Activated CD4-positive, alpha-beta T cell treated with anti-CD3 and anti-CD28 coated beads, Interleukin-2, amount 50 U/mL, for 1 hour (primary cell): ENCODE measurements at places on chromosomes 13 and 19.

- no peak for DNase-seq
Observed at GRCh38 chr19:12723381-12723640, 421 bp downstream of the TNPO2 start.

DNA sequence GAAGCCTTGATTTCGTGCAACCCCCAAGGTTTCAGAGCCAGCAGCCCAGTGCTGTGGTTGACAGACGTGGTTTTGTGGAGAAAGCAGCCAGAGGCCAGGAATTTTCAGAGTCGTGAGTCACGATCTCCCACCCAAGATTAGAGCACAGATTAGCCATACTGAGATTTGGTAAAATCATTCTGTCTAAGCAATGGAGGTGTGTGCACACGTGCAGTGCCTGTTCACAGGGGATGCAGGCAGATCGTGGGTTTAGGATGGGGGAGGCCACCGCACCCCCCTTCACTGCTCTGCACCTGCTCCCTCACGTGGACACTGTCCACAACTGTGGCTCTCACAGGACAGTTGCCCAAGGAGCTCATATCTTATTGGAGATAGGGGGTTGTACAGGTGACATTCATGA lies 46.6 kb upstream of the GPR183 start:
- DNase-seq = no peak

GRCh38 chr13:74243637-74244526 lies 109.7 kb upstream of the KLF12 start:
- no peak for DNase-seq

GRCh38 chr13:34591129-34591528 lies 350.9 kb upstream of the NBEA start:
- DNase-seq = no peak

DNA sequence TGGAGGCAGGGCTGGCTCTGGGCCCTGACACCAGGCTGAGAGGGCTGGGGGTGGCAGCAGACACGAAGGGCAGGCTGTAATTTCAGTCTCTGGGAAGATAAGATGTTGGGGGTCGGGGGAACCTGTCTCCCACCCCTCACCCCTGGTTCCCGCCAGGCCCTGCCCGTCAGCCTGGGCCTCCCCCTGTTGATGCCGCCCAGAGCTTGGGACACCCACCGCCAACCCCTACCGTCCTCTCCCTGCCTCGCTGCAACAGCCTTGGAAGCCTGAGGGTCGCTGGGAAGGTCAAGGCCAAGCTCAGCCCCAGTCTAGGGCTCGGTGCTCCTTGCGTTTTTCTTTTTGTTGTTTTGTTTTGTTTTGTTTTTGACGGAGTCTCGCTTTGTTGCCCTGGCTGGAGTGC lies 14.5 kb downstream of the PALM start:
- no peak for DNase-seq

- no peak for DNase-seq
Observed at GRCh38 chr13:23805821-23806220, 83.4 kb downstream of the MIPEP start.

- no peak for DNase-seq
Observed at GRCh38 chr13:89603187-89603586, 1744.3 kb upstream of the MIR17HG start.

DNA sequence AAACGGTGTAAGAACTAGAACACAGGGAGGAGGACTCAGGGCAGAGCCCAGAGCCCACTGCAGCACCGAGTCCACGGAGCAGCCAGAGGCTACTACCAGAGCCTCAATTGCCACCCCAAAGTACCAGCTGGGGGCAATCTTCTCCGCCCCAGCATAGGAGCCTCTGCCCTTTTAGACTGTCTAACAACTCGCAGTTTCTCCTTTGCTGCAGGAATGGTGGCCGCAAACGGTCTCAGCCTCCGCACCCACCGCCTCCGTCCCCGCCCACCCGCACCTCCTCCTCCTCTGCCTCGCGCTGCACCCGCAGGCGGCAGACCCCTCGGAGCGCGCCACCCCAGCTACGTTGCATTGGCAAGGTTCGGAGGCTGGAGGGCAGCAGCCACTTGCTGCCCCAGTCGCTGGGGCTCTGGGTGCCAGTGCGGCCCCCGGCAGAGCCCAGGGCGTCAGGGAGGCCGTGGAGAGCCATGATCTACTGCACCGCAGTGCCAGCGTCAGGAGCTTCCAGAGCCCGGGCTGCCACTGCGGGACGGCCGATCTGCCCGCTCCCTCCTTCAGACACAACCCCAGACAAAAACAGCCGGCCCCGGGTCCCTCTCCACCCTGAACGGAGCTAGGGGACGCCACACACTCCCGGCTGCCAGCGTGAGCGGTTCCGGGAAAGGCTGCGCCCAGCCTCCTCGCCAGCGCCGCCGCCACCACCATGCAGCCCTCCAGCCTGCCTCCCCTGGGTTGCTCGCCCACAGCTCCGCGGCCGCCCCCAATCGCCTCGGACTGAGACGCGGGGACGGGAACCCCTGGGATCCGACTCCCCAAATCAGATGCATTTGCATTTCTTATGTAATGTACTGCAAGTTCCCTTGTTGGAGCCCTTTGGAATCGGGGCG lies 1.8 kb downstream of the FGF14 start:
- no peak for DNase-seq

DNA sequence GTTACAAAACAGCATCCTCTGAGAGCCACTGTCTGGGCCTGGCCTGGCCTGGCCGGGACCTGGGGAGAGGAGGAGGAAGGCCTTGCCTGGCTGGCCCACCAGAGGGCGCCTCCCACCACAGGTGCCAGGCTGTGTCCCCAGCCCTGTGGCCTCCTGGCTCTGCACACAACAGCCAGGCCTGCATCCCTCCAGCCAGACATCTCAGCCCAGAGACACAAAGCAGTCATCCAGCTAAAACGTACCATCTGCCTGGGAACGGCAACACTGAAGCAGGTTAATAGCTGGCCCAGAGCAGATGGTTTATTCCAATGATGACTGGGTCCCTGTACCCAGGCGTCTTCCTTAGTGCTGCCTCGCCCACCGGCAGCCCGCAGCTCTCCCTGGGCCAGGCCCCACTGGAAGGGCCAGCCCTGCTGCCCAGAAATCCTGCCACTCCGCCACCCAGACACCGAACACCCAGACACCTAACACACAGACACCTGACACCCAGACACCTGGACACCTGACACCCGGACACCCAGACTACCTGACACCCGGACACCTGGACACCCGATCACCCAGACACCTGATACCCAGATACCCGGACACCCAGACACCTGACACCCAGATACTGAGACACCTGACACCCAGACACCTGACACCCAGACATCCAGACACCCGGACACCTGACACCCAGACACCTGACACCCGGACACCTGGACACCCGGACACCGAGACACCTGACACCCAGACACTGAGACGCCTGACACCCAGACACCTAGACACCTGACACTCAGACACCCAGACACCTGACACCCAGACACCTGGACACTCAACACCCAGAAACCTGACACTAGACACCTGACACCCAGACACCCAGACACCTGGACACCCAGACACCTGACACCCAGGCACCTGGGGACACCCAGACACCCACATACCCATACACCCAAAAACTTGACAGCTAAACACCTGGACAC lies 20.1 kb downstream of the C19orf12 start:
- peak; percentile 82 for DNase-seq

- no peak for DNase-seq
Observed at GRCh38 chr19:2492870-2493269, 16.9 kb downstream of the GADD45B start.

GRCh38 chr19:45554481-45554880 lies 30.1 kb downstream of the OPA3 start:
- no peak for DNase-seq

- DNase-seq = no peak
Observed at GRCh38 chr13:106958621-106959048, 390.7 kb upstream of the ARGLU1 start.

GRCh38 chr13:35961461-35962220 lies 169.5 kb downstream of the DCLK1 start:
- DNase-seq = no peak

DNA sequence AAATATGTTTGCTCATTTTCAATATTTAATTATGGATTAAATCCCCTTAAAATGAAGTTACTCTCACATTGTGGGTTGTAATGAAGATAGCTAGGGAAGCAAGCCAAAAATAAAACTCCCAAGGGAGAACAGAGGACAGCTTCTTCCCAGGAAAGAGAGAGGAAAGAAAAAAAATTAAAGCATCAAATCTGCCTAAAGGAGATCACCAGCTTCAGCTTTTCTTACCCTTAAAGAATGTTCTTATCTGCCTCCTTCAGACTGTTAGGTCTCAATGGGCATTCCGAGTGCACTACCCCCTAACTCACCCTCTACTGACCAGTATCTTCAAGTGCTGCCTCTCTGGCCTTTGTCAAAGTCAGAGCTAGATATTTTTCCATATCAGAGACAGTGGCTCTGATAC lies 55.2 kb downstream of the XPO4 start:
- DNase-seq = no peak

- no peak for DNase-seq
Observed at GRCh38 chr19:47371261-47371660, 22.1 kb downstream of the DHX34 start.

DNA sequence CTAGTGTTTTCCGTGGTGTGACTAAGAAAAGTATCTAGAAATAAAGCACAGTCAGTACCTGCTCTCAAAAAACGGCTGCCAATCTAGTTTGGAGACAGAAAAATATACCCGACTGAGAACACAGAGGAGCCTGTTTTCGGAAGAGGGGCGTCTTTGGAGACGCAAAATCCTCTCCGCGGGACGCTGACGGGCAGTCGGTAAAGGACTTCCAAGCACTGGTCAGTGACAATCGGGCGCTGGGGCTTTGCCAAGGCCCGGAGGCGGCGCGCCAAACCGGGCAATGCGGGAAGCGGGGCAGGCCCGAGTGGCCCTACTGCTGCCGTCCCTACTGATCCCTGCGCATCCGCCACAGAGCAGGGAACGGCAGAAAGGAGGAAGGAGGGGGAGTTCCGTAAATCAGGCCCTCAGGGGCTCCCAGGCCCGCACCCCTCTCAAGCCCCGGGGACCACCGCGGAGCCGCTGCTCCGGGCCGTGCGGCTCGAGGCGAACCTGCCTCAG lies 588 bp upstream of the DPY19L3 start:
- DNase-seq = no peak

DNA sequence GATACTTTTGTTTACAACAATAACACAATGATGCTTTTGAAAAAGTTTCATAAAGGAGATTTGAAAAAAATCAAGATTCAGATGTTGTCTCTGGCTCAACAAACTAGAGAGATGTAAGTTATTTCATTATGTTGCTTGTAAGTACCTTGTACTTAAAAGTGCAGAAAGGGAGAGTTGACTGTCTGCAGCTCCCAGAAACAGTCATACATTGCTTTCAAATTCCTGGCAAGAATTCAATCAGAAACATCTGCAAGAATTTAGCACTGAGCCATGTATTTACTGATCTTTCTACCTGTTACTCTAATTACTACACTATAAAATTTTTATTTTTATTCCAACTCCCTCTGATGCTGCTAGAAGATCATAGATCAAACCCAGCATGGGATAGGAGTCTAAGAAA lies 1261.3 kb upstream of the SPRY2 start:
- no peak for DNase-seq

DNA sequence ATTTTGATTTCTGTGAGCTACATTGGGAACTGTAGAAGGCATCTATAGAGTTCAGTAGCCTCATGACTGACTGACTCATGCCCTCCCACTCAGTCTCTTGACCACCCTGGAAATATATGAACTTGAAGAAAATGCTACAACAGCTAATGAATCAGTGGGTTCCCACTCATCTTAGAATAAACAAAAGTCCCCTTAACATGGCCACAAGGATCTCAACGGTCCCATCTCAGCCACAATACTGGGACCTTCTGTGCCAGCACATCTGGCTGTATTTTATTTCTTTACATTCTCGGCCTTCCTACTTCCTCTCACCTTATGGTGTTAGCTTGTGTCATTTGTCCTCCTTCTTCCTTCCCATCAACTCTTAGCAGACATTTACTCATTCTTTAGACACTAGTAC lies 619.8 kb downstream of the DCT start:
- DNase-seq = no peak

- DNase-seq = no peak
Observed at GRCh38 chr19:33273881-33274662, 28.3 kb downstream of the CEBPA start.

DNA sequence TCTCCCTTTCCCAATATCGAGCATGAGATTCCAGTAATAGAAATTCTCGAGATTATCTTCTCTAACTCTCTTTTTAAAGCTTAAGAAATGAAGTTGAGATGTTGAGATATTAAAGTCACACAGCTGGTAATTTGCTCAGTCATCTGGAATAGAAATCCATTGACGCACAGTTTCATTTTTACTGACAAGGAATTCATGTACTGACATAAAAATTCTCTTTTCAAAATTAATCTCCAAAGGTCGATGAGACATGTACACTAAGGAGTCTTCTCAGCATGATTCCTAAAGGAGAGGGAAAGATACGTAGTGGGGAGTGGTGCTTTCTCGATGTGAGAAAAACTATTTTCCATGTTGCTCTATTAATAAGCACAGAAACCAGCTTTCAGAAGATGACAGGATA lies 1639.5 kb upstream of the MIR17HG start:
- DNase-seq = no peak

DNA sequence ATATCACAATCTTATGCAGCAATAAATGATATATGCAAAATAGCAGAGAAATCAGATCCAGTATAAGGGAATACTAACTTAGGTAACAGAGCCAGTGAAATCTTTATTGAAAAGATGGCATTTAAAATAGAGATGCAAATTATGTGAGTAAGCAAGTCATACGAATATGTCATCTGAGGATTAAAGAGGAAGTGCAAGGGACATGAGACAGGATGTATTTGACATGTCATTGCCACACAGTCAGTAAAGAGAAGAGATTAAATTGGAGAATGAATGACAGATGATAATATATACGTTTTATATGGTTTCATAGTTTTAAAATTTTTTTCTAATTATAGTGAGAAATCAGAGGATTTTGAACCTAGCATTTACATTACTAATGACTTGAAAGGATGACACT lies 426.4 kb downstream of the SLITRK5 start:
- DNase-seq = no peak

DNA sequence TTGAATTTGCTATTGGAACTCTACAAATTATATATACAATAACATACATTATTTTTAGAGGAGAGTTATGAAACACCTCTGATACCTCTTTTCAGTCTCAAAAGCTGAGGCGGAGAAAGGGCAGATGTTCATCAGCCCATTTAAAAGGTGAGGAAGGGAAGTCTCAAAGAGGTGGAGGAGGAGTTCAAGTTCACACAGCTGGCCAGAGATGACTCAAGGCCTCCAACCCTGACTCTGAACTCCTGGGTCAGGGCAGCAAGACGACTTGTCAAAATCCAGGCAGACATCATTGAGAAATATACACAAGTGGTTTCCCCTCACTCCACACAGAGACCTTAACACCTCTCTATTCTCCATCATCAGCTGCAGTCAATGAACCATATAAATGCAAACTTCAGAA lies 2.1 kb downstream of the SIAH3 start:
- DNase-seq = no peak

- DNase-seq = no peak
Observed at GRCh38 chr19:43570174-43570791, 5.0 kb downstream of the XRCC1 start.

DNA sequence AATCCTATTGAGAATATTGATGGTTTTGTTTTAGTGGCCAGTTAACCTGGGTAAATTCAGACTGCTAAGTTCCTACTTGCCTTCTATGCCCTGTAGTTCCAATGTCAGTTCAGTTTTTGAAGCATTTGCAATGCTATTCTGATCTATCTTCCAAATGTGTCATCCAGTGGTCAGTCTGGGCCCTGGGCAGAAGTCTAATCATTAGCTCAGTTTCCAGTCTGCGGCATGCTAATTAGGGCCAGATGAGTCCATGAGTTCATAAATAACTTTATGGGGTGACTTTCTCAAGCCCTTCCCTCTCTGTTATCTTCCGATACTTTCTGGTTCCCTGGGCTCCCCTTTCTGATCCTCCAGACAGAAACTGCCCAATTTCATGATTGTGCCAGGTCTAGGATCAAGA lies 32.7 kb downstream of the FAM187B start:
- DNase-seq = no peak

- no peak for DNase-seq
Observed at GRCh38 chr13:113534236-113534860, 43.8 kb upstream of the DCUN1D2 start.
